ENCODE measurements at places on chromosomes 7 and 10.

DNA sequence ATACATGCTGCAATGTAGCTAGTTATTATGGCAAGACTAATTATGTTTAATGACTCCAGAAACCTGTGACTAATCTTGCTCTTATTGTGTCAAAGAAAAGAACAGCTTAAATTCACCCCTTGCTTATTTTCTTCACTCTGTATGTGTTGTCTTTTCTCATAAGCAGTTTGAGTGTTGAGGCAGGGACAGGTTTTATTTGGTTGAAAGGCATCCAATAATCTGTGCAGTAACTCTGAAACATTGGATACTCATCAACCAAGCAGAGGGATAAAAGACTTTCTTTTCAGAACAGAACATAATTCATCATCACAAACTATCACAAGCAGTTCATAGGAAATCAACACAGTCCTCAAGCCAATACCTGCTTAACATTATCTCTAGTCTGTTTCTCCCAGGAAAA, 797.6 kb upstream of the MBL2 start:
- DNase-seq, result no peak

DNA sequence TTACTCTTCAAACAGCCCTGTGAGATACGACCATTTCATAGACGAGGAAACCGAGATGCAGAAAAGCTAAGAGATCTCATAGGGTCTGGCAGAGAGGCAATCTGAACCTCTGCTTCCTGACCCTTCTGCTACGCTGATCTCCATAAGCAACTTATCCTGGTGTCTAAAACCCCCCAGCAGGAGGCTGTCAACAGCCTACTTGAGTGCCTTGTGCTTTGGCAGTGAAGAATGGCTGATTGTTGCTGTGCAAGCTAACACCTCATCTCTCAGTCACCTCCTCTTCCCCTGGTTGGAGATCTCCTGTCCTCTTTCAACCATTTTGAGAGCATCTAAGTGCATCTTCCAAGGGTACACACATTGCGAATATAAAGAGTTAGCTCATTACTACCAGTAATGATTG, 86.2 kb downstream of the AOAH start:
- no peak for DNase-seq

DNA sequence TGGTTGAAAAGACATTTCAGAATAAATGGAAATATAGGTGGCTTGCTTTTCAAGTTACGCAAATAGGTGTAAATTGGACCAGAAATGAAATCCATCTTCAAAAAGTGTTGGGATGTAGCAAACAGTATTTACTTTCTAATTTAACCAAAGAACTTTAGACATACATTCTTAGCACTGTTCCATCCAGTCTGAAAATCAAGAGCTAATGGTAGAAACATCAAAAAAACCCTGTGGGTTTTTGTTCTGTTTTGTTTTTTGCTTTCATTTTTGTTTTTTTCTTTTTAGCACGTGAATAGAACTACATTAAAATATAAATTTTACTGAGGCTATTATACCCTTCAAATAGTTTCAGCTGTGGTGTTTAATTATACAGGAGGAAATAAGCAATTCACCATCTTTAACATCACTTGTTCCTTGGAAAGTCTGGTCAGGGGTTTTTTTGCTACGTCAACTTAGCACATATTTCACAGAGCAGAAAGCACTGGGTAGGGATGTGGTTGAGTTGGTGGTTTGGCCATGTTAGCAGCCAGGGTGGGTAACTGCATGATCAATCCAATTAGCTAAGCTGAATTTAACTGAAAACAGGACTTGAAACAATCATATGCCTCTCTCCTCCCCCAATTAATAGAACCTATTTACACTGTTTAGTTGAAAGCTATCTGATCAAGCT, 275.4 kb upstream of the PFKP start:
- no peak for DNase-seq

GRCh38 chr10:32174349-32174893, 118.2 kb upstream of the KIF5B start:
- no peak for DNase-seq

DNA sequence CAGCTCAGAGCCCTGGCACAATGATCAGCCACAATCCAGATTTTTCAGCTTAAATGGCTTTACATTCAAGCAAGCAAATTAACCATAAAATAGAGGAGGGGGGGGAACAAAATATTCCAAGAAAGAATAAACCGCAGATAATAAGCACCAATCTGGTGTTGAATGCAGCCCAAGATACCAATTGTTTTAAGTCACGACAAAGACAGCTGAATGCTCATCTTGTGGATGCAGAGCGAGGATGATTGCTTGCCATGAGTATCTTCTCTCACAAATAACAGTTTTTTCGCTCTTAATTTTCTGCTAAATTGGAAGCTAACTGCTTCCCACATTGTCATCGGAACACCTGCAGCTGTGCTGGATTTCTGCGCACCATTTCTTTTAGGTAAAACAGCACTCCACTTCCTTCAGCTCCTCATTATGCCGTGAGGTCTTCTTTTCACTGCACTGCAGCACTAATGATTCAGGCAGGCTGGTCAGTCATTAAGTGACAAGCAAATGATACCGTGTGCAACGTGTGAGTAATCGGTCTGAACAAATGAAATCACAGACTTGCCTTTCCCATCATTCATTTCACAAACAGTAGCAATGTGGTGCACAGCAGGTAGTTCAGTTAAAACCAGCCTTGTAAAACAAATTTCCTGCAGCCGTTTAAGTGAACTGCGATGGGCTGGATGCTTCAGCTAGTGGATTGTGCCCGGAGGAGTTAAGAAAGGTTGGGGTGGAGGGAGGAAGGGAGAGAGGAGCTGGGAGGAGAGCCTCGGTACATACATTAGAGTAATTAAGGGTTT, 106.4 kb upstream of the CDCA7L start:
- no peak for DNase-seq
